ENCODE measurements at places on chromosomes 1 and 21.

DNA sequence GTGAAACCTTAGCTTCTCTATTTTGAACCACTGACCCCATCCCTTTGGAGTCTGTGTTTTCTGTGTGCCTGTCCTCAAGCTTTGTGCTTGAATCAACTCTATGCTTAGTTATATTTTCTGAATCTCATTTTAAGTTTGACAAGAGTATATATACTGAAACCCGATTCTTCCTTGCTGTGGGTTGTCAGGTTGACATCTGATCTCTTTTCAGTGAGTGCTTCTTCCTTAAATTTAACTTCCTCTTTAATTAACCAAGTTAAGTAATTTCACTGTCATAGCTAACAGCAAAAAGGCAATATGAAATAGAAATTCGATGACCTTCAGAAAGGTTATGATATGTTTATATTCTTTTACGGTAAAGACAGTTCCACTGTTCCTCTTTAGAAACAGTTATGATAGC, 69.4 kb downstream of the C1orf21 start:
- no peak for DNase-seq

GRCh38 chr1:66931590-66931989, 6.8 kb downstream of the MIER1 start:
- DNase-seq, result no peak

DNA sequence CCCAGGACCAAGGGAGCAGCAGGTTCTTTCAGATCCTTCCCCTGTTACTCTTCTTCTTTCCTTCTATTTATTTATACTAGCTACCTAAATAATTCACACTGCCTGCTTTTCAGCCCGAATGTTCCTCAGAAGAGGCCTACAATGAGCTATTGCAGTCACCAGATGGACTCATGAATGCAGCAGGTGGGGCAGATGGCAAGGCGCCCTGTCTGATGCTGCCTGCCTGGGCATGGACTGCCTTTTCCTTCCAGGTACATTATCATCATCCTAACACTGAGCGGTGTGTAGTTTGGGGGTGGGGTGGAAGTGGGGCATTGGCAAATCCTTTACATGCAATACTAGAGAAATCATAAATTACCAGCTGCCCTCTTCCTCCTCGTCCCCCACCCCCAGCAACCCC, 17.6 kb downstream of the ESRRG start:
- no peak for DNase-seq

DNA sequence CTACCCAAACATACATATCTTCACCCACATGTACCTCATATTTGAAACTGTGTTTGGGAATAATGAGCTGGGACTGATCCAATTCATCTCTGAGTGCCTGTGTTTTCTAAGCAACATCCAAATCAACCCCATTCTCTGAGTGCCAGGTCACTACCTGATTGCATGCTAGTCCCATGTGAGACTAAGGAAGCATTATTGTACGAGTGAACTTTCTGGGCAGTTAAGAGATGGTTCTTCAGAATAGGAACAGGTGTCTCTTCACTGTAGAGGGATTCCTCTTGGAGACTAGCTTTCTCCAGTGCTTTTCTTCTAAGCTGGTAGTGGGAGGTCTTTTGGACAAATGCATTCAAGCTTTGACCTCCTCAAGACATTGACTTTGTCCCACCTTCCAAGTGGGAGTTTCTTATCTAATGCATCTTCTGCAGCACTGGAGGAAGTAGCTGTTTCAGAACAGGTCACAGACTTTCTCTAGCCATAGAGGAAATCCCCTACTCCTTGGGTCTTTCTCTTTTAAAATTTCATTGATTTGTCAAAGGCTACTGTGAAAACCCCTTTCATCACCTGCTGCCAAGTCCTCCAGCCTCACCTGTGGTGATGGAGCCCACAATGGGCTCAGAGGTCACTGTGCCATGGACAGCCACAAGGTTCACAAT, 172.0 kb upstream of the KIAA0040 start:
- no peak for DNase-seq

DNA sequence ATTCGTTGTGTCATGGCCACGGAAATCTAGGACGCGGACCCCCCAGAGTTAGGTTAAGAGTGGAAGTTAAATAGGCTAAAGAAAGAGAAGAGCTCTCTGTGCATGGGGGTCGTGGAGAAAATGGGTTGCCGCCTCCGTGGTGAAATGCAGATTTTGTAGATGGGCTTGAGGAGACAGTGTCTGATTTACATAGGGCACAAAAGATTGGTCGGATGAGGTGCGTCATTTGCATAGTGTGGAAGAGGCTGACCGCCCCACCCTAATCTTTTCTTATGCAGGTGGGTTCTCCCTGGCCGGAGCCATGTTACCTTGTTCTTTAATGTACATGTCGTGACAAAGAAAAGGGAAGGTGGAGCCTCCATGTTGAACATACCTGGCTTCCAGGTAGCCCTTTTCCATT, 14.3 kb upstream of the SLC5A9 start:
- no peak for DNase-seq

GRCh38 chr1:156663178-156663577, 14.0 kb downstream of the NES start:
- no peak for DNase-seq

- no peak for DNase-seq
Measured at GRCh38 chr1:213380865-213381264, 329.8 kb downstream of the RPS6KC1 start.

DNA sequence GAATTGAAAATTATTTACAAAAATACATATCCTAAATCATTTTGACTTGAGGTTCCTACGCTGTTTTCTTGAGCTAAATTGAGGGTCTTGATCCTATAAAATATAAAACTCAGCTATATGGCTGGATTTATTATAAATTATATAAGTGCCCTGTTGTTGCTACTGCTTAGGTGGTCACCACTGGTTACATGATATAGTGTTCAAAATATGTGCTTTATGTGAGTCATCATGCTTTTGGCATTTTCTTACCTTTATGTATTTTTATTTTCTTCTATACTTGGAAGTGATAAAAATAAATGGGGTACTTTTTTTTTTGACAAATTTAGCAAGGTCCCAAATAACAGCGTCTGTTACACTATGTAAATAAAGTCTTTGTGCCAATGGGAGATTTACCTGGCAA, 31.1 kb upstream of the PTPRC start:
- no peak for DNase-seq

DNA sequence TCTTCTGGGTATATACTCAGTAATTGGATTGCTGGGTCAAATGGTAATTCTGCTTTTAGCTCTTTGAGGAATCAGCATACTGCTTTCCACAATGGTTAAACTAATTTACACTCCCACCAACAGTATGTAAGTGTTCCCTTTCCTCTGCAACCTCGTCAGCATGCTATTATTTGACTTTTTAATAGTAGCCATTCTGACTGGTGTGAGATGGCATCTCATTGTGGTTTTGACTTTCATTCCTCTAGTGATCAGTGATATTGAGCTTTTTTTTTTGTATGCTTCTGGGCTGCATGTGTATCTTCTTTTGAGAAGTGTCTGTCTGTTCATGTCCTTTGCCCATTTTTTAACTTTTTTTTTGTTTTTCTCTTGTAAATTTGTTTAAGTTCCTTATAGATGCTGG, 279.4 kb downstream of the PTGER3 start:
- no peak for DNase-seq

GRCh38 chr1:52767596-52768280, 41.5 kb downstream of the ZYG11B start:
- DNase-seq, result no peak

DNA sequence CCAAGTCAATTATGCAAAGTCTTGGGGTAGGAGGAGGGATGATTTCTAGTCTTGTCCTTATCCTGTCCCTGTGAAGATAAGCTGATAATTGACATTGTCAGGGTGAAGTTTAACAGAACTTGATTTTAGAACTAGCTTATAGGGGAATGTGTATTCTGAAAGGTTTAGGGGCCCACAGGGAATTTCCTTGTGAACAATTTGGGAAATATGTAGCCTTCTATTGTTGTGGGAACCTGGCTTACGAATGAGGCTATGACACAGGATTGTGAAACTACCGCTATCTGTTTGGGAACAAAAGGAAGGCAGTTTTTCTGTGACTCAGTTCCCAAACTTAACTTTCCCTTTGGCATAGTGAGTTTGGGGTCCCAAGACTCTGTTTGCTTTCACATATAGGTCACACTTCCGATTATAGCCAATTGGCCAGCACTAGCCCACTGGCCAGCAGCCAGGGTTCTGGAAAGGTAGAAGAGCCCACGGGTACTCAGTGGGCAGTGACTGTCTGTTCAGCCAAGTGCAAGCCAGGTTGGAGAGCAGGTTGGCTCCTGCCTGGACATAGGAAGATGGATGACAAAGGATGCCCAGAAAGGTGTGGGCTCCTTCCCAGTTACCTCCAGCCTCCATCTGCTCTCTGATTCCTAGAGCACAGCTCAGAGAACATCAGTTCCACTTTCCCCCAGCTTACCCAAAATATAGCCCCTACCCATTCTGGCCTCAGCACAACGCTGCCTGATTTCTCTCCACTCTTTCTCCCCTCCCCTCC, 35.5 kb downstream of the H3-3A start:
- DNase-seq, result no peak

DNA sequence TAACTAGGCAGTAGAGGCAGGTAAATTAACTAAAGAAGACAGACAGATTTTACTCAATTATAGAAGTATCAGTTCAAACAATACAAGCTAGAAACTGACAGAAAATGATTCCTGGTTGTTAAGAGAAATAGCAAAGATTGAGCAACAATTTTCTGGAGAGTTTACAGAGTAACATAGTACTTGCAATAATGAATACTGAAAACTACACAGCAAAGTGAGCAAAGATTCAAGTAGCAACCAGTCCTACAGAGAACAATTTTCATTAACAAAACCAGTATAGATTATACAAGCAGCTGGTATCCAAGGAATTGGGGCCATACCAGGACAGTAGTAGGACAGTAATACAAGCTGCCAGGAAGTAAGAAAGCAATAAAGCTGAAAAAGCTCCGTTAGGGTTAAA, 37.6 kb downstream of the EYA3 start:
- DNase-seq, result no peak

GRCh38 chr21:45172420-45172819, 98.0 kb downstream of the ADARB1 start:
- peak; percentile 32 for DNase-seq

DNA sequence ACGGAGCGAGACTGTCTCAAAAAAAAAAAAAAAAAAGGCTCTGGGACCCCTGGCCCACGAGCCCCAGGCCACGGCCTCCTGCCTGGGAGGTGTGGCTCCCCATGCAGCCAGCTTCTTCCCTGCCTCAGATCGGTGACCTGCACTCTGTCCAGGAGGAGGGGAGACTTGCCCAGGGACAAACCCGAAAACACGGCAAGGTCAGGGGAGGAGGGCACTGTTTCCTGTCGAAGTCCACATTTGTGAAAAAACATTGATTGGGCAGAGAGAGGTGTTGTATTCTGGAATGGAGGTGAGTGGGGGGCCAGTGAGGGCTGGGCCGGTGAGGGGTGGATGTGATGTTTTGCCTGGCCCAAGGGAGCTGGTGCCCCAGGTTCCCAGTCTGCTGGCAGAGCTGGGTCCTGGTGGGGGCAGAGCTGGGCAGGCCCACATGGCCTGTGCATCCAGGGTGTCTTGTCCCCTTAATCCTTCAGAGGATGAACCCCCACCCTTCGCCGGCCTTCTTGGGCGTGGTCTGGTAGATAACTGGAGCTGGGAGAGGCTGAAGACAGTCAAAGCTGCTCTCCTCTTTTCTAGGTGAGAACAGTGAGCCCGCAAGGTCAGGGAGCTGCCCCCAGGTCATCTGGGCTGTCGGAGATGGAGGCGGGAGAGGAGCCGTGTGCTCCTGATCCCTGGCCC, 12.4 kb upstream of the FAAP20 start:
- no peak for DNase-seq

DNA sequence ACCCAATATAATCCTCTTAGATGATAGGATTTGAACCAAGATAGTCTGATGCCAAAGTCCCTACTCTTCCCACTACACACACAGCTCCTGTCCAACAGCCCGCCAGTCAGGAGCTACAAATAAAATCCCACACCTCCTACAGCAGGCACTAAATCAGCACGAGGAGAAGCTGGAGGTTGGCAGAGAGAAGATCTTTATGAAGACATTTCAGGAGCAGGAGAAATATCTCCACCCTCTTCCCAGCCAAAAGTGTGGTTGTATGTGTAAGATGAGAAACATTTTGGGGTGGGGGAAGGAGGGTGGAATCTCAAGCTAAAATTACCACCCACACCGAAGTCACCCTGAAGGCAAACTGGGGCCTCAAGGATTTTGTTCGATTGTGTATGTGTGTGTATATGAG, 54.5 kb downstream of the PLXNA2 start:
- no peak for DNase-seq

DNA sequence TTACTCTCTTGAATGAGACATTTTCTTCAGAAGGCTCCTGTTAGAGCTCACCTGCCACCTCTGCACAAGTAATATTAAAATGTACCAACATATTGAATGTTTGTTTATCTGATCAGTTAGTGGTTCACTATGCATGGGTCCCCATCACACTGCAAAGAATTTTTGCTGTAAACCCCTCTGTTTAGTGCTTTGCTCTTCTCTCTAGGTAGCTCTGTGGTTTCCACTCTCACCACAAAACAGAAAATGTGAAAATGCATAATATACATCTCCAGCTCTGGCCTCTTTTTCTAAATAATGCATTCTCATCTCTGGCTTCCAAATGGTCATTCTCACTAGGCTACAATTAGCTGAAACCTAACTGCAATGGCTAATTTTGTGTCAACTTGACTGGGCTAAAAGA, 176.7 kb downstream of the TRIM33 start:
- DNase-seq, result no peak

DNA sequence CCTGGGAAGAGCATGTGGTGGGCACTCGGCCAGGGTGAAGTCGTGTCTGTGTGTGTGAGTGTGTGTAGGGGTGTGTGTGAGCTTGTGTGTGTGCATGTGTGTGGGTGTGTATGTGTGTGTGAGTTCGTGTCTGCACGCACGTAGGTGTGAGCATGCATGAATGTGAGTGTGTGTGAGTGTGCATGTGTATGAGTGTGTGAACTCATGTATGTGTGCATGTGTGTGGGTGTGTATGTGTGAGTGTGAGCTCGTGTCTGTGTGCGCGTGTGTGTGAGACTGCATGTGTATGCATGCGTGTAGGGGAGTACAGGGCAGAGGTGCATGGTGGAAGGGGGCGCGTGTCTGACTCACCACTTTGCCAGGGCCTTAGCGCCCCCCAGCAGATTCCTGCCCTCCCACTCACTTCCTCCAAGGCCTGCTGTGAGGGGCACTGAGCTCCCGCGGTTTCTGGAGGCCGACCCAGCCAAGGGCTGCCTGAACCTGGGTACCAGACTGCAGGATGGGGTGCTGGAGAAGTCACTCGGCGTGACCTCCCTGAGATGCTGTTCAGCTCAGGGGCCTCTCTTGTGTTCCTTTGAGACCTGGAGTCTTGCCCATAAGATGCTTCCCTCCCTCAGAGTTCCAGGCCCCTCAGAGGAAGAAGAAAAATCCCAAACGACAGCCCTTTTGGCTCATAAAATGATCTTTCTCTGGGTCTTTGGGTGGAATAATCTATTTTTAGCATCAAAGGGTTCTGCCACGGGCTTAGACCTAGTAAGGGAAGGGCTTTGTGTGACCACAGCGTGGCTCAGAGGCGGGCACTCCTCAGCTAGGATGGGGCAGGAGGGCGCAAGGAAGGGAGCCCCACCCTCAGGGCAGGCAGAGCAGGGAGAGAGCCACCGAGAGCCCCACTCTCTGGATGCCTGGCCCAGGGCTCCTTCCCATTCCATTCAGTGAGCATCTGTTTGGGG, 41.1 kb upstream of the RUNX3 start:
- DNase-seq, result peak; percentile 80

Data from activated CD8-positive, alpha-beta memory T cell treated with anti-CD3 and anti-CD28 coated beads for 24 hours (primary cell).